ENCODE measurements at places on chromosomes 3 and 15.

DNA sequence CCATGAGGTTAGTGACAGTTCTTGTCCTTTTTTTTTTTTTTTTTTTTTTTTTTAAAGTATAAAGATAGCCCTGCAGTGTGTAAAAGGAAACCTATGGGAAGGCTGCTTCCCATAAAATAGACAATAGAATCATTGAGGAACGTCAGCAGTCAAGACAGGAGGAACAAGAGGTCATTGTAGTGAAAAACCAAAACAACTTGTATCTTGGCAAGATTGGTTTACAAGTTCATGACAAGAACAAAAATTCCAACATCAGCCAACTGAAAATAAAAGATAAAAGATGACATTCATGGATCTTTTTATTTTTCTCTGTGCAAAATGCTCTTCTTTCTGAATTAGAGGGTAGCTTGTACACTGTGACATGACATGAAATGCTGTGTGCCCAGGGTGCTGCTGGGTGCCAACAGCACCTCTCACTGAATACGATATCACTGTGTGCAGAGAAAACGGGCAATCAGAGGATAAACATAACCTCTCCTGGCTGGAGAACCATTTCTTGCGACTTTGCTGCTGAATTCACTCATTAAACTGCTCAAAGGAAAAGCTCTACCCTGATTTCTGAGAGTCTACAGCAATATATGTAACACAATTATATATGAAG is 30.1 kb upstream of the IP6K2 start:
- no peak for DNase-seq

GRCh38 chr3:122890077-122890719 is 95.3 kb downstream of the SLC49A4 start:
- DNase-seq = no peak

GRCh38 chr3:27378331-27378730 is 9.1 kb upstream of the NEK10 start:
- no peak for DNase-seq

DNA sequence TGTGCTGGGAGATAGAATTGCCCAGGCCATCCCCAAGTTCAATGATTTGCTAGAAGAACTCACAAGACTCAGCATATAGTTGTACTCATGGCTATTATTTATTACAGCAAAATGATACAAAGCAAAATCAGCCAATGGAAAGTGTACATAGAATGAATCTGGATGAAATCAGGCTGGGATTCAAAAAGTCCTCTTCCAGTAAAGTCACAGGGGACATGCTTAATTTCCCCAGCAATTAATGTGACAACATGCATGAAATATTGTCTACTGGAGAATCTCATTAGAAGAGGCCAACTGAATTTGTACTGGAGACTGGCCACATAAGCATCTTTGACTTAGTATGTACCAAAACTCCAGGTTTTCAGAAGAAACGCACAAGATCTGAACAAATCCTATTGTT is 1043.1 kb downstream of the NAALADL2 start:
- no peak for DNase-seq

DNA sequence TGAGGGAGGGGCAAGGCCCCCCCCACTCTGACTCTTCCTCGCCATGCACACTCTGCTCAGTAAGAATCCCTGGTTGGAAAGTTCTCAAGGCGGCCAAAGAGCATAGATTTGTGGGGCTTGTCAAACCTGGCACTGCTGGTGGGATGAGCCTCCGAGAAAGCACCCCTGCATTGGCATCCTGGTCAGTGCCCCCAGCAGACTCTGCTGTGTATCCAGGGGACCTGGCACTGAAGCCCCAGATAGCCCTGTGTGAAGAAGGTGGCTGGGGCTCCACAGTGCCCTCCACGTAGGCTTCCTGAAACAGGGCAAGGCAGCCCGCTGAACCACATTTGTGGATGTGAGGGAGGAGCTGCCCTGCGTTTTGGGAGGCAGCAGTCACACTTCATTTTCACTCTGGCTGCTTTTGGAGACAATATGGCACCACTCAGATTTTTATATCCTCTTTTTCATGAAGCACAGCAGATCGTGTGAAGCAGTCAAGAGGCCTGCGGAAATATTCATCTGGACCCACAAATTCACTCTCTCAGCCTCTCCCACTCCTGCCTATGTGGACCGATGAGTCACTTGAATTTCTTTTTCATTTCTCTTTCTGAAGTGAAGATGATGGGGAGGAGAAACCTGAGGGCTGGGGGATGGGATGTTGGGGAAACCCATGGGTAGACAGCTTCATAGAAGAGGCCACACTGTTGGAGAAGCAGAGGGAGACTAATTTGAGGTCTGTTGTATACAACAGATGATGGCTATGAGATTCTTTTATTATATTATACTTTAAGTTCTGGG is 88.7 kb upstream of the BCL6 start:
- no peak for DNase-seq

DNA sequence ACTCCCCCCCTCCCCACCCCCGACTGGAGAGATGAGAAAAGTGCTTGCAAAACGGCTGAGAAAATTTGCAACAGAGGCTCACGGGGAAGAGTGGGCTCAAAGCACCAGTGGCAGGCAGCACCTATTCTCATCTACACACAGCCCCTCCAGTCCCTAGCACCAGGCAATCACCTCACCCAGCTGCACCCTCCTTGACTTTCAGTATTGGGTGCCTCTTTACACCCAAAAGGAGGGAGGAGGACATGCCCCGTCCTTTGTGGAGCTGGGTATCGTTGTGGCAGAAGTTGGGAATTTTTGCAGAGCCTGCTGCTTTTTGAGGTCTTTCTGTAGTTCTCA is 182.8 kb upstream of the TOPAZ1 start:
- no peak for DNase-seq

GRCh38 chr3:139982404-139982803 is 47.4 kb downstream of the CLSTN2 start:
- DNase-seq = no peak

GRCh38 chr3:34634939-34635338 is 836.5 kb downstream of the PDCD6IP start:
- DNase-seq = no peak

GRCh38 chr3:17847156-17847555 is 104.7 kb upstream of the TBC1D5 start:
- DNase-seq = no peak

GRCh38 chr15:97875513-97876280 is 84.8 kb upstream of the ARRDC4 start:
- DNase-seq = no peak

- DNase-seq = no peak
Observed at GRCh38 chr15:40501487-40501886, 30.7 kb downstream of the CHST14 start.

- DNase-seq = no peak
Observed at GRCh38 chr3:147404800-147405230, 1.5 kb downstream of the ZIC4 start.

DNA sequence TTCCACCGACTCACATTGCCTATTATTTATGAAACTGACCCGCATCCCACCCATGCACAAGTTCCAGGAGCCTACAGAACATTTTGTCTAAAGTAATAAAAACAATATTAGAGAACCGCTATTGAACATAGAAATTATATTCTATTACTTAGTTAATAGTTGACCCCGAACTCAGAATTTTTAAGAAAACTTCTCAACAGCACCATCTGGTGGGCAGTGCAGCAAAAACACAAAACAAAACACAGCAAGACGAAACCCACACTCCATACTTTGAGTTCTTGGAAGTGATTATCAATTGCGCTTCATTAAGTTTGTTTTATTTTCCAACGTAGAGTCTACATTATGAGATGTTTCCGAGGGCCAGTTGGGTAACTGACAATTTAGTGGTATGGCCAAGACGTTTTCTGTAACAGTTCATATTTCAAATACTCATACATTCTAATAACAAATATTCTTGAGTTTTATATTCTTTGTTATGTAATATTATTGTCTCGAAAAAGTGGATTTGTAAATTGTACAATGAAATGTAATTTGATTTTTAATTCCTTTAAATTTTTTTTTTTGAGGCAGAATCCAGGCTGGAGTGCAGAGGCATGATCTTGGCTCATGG is 24.0 kb upstream of the C3orf70 start:
- peak; percentile 24 for DNase-seq

DNA sequence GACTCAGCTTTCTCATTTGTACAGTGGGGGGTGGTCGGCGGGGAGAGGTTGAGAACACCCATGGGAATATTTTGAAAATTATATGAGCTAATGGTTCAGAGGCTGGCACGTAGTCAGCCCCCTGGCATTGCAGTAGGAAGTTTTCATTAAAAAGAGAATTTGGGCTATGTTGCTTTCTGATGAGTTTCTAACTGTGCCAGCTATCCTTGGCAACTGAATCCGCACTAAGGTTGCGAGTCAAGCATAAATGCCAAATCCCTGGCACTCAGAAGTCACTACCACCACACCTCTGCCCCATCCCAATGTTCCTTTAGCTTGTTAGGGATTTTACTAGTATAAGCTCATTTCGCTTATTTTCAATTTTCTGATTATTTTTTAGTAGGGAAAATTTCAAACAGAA is 91.6 kb downstream of the DNASE1L3 start:
- no peak for DNase-seq

- no peak for DNase-seq
Observed at GRCh38 chr3:65508750-65509422, 529.8 kb downstream of the MAGI1 start.

DNA sequence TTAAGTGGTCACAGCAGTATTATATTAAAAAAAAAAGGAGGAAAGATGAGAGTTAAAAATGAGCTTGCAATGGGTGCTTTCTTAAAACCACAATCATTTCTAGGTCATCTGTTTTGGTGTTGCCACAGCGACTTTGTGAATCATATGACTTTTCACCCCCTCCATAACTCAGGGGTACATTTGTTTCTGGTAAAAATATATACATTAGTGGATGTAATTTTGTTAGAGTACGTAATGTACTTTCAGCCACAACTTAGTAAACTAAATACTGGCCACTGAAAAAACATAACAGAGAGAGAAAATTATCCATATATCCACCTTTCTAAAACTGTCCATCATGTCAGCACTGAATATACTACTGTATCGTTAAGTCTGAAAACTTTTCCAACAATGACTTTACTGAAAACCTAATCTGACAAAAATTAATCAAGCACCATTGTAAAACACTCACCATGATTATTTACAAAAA is 3.4 kb downstream of the ANKRD28 start:
- peak; percentile 81 for DNase-seq

DNA sequence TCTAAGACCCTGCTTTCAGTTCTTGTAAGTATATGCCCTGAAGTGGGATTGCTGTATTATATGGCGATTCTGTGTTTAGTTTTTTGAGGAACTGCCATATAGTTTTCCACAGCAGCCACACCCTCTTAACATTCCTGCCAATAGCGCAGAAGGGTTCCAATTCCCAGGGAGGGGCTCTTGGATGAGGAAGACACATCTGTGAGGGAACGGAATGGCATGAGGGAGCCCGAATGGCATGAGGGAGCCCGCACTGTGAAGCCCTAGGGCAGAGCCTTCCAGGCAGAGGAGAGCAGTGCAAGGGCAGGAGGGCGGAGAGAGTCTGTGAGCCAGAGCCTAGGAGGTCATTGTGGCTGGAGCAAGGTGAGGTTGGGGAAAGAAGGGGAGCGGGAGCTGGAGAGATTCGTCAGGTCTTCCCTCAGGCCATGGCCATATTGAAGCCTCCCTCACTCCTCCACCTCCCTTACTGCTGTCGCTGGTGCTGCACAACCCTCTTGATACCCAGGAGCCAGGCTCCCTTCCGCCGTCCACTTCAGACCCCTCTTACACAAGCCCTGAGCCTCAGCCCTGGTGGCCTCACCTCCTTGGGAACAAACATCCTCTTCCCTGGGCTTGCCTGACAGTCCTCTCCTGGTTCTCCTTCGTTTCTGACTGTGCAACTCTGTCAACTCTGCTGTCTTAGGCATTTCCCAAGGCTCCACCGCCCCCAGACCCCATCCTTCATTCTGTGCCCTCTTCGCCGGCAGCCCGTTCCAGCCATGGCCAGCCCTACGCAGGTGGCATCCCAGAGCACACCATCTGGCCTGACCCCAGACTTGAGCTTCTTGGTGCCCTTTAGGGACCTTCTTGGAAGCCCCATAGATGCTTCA is 51.4 kb downstream of the FGD5 start:
- no peak for DNase-seq

DNA sequence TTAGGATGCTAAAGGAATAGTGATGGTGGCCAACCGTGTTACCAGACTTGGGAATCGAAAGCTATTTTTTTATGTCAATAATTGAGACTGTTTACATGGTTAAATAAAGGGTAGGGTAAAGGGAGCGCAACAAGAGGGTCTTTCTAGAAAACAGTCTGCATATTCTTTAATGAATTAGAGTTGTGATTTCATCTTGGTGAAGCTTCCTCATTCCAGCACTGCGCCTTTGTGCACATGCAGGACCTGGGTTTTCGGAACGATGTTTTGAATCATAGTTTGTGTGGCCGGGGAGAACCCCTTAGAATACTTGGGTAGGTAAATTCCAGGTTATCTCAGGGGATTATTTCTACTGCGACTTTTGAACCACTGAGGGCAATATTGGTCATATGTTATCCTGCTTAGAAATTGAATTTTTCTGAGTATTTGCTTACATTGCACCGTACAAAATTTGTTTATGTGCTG is 1.3 kb downstream of the PIK3CA start:
- peak; percentile 59 for DNase-seq

- DNase-seq = peak; percentile 87
Observed at GRCh38 chr15:82680200-82681102, 29.2 kb downstream of the AP3B2 start.

- no peak for DNase-seq
Observed at GRCh38 chr15:96360581-96361308, 30.2 kb downstream of the NR2F2 start.

- DNase-seq = no peak
Observed at GRCh38 chr3:140250945-140251344, 316.0 kb downstream of the CLSTN2 start.

DNA sequence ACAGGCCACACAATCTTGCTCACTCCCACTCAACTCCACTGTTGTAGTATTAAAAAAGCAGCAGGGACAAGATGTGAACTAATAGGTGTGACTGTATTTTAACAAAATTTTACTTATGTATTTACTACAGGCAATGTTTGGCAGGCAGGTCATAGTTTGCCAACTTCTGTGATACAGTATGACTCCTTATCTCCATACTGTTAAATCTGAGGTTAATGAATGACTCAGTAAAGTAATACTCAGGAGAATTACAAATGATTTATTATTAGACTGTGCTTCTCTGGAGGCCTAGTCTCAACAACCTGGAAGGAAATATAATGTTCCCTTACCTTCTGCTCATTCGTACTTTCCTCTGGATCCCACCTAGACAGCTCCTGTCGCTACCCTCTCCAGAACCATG is 258.6 kb upstream of the KCNMB2 start:
- DNase-seq = no peak

- no peak for DNase-seq
Observed at GRCh38 chr3:170267793-170268192, 45.6 kb downstream of the PRKCI start.

- DNase-seq = no peak
Observed at GRCh38 chr15:82852941-82853561, 43.6 kb downstream of the WHAMM start.

- DNase-seq = no peak
Observed at GRCh38 chr3:33124638-33125037, 10.8 kb downstream of the CRTAP start.
